Breast epithelium (tissue), 4 donors: ENCODE measurements at places on chromosomes 4 and X. TPM values are rescaled to one million over a fixed set of nuclear protein-coding genes. Genes with fewer than 3 reads are reported as not detected.

The CCNA2 gene
- 1.3 TPM for total RNA-seq

The SULT1E1 gene
- total RNA-seq: not detected

The C4orf33 gene
- total RNA-seq: 11.1 TPM

The VAMP7 gene
- 29.2 TPM for total RNA-seq

- H3K36me3 ChIP-seq: no peaks in the 10 kb centered on the region
- H3K4me3 ChIP-seq: no peak overlapping the region
- H3K27me3 ChIP-seq: no peaks in the 10 kb centered on the region
- DNase-seq: no peak
- H3K27ac ChIP-seq: no peak overlapping the region
- peaks cover 7% of the 10 kb centered on the region for H3K4me1 ChIP-seq
These were observed 70.8 kb downstream of the GAB1 start for GRCh38 chr4:143407474-143407873.

DNA sequence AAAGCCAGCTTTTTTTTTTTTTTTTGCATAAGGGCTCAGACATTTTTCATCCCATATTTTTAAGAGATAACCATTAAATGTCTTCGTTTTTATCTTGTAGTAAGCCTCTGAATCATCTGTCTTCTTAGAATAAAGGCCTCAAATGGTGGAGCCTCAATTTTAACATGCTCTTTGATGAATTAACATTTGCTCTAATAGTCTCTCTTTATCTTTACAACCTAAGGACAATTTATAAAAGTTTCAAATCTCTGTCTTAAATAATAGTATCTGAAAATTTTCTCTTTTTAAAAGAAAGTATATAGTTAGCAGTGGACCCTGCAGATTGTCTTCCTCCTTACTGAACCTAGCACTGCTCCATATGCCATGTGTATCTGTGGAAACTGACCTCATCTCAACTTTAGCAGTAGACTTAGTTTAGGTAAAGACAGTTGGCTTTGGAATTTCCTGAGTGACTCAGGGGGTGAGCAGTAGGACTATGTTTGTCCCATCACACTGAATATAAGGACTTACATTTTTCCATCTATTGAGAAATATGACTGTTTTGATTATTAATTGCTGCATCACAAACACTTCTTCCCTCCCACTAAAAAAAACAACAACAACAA lies 1658.0 kb downstream of the STIM2 start:
- no peak overlapping the region for H3K27ac ChIP-seq
- no peaks in the 10 kb centered on the region for H3K4me1 ChIP-seq
- no peaks in the 10 kb centered on the region for H3K36me3 ChIP-seq
- H3K27me3 ChIP-seq: no peaks in the 10 kb centered on the region
- H3K4me3 ChIP-seq: no peak overlapping the region

The USP51 gene
- 0.66 TPM for total RNA-seq

GRCh38 chr4:142719854-142720541 lies 126.1 kb downstream of the INPP4B start:
- no peaks in the 10 kb centered on the region for H3K27me3 ChIP-seq
- no peaks in the 10 kb centered on the region for H3K36me3 ChIP-seq
- H3K4me1 ChIP-seq: no peaks in the 10 kb centered on the region
- no peak overlapping the region for H3K4me3 ChIP-seq
- no peak for DNase-seq

- H3K27me3 ChIP-seq: peaks cover 60% of the 10 kb centered on the region
- no peaks in the 10 kb centered on the region for H3K36me3 ChIP-seq
- H3K4me3 ChIP-seq: peak overlapping the region; percentile 46
- peak; percentile 51 for DNase-seq
- H3K4me1 ChIP-seq: no peaks in the 10 kb centered on the region
- peak overlapping the region; percentile 86 for H3K27ac ChIP-seq
These were observed 78.8 kb downstream of the RLIM start for GRCh38 chrX:74535408-74536151.

GRCh38 chr4:86033171-86033570 lies 326.7 kb downstream of the MAPK10 start:
- peak overlapping the region; percentile 6 for H3K4me3 ChIP-seq
- H3K27me3 ChIP-seq: no peaks in the 10 kb centered on the region

DNA sequence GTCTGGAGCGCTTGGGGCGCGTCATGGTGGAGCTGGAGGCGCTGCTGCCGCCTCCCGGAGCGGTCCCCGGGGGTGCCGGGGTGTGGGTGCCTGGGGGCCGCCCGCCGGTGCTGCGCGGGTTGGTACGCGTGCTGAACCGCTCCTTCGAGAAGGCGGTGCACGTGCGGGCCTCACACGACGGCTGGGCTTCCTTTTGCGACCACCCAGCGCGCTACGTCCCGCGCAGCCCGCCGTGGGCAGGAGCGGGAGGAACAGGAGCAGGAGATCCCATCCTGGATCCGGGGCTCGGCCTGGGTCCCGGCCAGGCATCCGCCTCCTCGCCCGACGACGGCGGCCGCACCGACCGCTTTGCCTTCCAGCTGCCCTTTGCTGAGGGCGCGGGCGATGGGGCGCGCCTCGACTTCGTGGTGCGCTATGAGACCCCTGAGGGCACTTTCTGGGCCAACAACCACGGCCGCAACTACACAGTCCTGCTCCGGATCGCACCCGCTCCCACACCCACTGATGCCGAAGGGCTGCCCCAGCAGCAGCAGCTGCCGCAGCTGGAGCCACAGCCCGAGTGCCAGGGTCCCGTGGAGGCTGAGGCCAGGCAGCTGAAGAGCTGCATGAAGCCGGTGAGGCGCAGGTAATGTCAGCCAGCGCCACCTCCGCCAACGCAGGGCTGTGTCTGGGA lies 792 bp downstream of the PPP1R3F start:
- peaks cover 25% of the 10 kb centered on the region for H3K27me3 ChIP-seq
- no peaks in the 10 kb centered on the region for H3K4me1 ChIP-seq
- H3K27ac ChIP-seq: peak overlapping the region; percentile 97
- no peak for DNase-seq

GRCh38 chrX:40444798-40445496 lies 135.8 kb upstream of the ATP6AP2 start:
- no peaks in the 10 kb centered on the region for H3K27me3 ChIP-seq
- no peak overlapping the region for H3K27ac ChIP-seq
- DNase-seq: no peak
- no peaks in the 10 kb centered on the region for H3K4me1 ChIP-seq

- H3K36me3 ChIP-seq: no peaks in the 10 kb centered on the region
- peak within 1 kb of the TSS; percentile 60 for H3K4me3 ChIP-seq
- no peaks in the 10 kb centered on the region for H3K4me1 ChIP-seq
- H3K27me3 ChIP-seq: no peaks in the 10 kb centered on the region
- peak within 1 kb of the TSS; percentile 83 for H3K27ac ChIP-seq
These were observed at the start of gene KLHL13 for GRCh38 chrX:118116713-118117550. TSS of gene KLHL13 (minus strand) at chrX:118116810. CDS start at chrX:118028473, 88,337 bp downstream.

DNA sequence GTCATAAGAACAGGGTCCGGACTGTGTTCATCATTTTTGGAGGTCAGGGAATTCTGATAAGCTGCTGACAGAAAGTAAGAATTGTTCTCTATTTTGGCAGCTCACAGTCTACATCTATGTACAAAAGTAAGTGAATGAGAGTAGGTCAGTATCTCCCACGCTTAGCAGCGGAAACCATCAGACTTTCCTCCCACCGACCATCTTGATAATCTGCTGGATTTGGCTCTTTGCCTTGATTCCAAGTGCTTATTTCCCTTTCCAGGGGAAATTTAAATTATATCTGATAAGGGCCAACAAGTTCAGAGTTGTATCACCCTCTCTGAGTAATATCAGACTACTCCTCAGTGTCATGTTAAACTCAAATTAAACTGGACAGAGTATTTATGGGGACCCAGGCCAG lies 118.0 kb downstream of the CAMK2D start:
- H3K36me3 ChIP-seq: no peaks in the 10 kb centered on the region
- H3K4me1 ChIP-seq: no peaks in the 10 kb centered on the region
- DNase-seq: no peak
- H3K27me3 ChIP-seq: no peaks in the 10 kb centered on the region
- H3K4me3 ChIP-seq: no peak overlapping the region
- H3K27ac ChIP-seq: no peak overlapping the region

The MSANTD1 gene
- total RNA-seq: 0.48 TPM

DNA sequence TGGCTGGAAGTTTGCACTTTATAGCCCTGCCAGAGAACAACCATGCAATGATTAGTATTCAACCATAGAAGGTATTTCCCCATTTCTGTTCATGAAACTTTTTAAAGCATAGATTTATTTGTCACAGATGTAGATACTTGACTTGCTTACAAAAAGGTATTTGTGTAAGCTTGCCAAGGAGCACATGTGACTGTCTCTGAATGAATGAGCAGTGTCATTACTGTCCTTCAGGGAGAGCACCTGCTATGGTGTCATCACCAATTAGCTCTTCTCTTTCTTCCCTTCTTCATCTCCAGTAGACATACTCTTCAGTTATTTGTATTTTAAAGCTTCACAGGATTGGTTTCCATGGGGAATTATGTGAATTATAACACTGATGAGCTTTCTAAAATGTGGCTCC lies 1064.7 kb upstream of the GRIA3 start:
- DNase-seq: no peak
- no peaks in the 10 kb centered on the region for H3K27me3 ChIP-seq
- no peak overlapping the region for H3K27ac ChIP-seq
- no peaks in the 10 kb centered on the region for H3K36me3 ChIP-seq
- no peak overlapping the region for H3K4me3 ChIP-seq
- H3K4me1 ChIP-seq: no peaks in the 10 kb centered on the region

- H3K4me3 ChIP-seq: no peak overlapping the region
- H3K4me1 ChIP-seq: no peaks in the 10 kb centered on the region
- no peak for DNase-seq
- H3K36me3 ChIP-seq: no peaks in the 10 kb centered on the region
These were observed 51.5 kb downstream of the SEL1L3 start for GRCh38 chr4:25811374-25811690.

- no peak overlapping the region for H3K4me3 ChIP-seq
- H3K4me1 ChIP-seq: peaks cover 9% of the 10 kb centered on the region
- DNase-seq: no peak
- H3K27me3 ChIP-seq: peaks cover 9% of the 10 kb centered on the region
These were observed 14.4 kb upstream of the MAN2B2 start for GRCh38 chr4:6560416-6561172.

GRCh38 chr4:27003642-27004113 lies 143.0 kb downstream of the STIM2 start:
- no peak for DNase-seq
- no peak overlapping the region for H3K27ac ChIP-seq
- H3K36me3 ChIP-seq: no peaks in the 10 kb centered on the region

The TSPAN7 gene
- 26.9 TPM for total RNA-seq

The ASMT gene
- total RNA-seq: not detected

- no peaks in the 10 kb centered on the region for H3K4me1 ChIP-seq
- no peaks in the 10 kb centered on the region for H3K36me3 ChIP-seq
These were observed 327.1 kb upstream of the NWD2 start for GRCh38 chr4:36917413-36917812.

DNA sequence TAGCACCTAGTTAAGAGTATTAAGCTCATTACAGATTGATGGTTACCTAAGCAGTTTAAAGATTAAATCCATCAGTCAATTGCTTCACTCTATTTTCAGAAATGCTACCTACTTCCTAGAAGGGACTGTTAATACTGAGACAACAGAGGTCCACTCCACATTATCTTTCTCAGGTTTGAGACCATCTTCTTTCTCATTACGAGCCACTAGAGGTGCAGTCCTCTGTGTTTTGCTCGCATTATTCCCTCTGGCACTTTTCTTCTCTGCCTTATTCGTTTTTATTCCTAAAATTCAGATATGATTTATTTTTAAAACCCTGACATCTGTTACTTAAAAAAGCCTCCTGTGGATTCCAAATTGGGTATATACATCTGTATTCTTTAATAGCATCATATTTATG lies 459.1 kb downstream of the FSTL5 start:
- H3K4me3 ChIP-seq: no peak overlapping the region
- H3K4me1 ChIP-seq: no peaks in the 10 kb centered on the region
- H3K27me3 ChIP-seq: no peaks in the 10 kb centered on the region
- no peak overlapping the region for H3K27ac ChIP-seq

The DGKK gene
- not detected for total RNA-seq

The ZFX gene
- total RNA-seq: 67.5 TPM

The CENPVL1 gene
- total RNA-seq: not detected
